ENCODE measurements at places on chromosomes 7 and 10.

GRCh38 chr10:4556527-4556926, 269.5 kb upstream of the AKR1E2 start:
- no peak for DNase-seq

DNA sequence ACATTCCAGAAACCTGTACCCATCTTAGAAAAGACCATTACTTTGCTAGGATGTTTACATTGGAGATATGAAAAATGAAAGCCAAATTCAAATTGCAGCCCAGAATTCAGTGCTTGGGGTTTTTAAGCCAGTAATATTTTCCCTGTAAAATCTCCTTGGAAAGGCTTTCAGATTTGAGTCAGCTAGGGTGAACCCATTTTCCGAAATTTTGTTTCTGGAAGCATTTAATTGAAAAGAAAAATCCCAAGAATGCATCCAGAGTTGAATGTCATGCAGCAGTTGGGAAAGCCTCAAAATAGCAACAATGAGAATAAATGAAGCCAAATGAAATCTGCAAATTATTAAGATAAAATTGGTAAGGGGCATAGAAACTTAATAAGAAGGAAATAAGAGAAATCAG, 106.4 kb downstream of the BMPER start:
- DNase-seq, result no peak

- DNase-seq, result no peak
Observed at GRCh38 chr10:48910548-48910947, 29.1 kb downstream of the LRRC18 start.

DNA sequence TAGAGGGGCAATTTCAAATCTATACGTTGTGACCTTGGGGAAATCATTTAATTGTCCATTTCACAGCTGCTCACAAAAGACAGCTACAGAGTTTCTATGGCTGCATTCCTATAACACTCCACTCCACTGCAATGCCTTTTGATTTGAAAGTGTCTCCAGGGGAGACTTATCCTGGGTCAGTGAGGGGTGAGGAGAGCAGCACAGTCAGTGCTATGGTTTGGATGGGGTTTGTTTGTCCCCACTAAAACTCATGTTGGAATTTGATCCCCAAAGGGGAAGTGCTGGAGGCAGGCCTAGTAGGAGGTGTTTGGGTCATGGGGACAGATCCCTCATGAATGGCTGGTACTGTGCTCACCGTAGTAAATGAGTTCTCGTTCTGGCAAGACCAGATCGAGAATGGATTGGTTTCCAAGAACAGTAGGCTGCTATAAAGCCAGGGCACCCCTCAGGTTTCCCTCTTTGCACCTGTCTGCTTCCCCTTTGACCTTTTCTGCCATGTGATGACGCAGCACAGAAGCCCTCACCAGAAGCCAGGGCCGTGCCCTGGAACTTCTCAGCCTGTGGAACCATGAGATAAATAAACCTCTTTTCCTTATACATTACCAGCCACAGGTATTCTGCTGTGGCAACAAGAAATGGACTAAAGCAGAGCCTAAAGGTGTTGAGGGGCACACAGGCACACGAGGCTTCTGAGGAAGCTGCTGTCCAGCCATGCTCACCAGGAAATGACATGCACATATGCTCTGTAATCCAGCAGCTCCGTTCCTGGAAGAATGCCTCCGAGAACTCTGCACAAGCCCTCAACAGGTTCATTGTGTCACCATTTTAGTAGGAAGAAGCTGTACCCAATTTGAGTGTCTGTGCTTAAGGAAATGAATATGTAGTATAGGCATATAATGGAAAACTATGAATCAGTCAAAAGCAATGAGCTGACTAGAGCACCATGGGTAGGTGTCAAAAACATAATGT, 5.0 kb upstream of the PAPOLB start:
- DNase-seq, result no peak

- DNase-seq, result no peak
Observed at GRCh38 chr10:109780997-109781396, 142.3 kb downstream of the XPNPEP1 start.

- DNase-seq, result no peak
Observed at GRCh38 chr10:102758240-102758932, 14.6 kb downstream of the WBP1L start.

DNA sequence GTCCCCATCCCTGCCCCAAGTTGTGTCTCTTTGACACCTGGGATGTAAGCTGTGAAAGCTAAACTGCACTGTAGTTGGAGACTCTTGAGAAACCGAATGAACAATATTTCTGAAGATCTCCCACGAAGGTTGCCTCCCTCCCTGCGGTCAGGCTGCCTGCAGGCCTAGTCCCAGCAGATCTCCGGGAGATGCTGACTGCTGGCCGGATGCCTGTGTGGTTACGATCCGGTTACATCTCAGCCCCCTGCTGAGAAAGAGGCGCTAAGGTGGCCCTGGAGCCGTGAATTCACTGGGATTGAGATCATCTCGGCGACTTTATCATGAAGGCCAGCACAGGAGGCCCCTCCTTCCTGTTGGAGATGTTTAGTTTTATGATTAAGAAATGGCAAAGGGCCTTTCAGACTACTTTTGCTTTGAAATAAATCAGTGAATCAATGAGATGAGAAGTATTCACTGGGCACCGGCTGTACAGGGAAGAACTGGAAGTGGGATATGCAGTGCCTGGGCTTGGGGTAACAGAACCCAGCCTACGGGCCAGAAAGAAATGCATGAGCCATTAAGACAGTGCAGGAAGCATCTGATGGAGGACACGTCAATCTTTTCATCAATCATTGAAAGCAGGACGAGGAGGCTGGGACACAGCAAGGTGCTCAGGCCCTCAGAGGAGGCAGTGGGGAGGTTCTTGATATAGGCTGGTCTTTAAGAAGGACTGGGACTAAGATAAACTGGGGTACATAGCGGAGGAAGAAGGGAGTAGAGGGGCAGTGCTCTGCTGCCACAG, 177.6 kb downstream of the PRKAG2 start:
- no peak for DNase-seq

DNA sequence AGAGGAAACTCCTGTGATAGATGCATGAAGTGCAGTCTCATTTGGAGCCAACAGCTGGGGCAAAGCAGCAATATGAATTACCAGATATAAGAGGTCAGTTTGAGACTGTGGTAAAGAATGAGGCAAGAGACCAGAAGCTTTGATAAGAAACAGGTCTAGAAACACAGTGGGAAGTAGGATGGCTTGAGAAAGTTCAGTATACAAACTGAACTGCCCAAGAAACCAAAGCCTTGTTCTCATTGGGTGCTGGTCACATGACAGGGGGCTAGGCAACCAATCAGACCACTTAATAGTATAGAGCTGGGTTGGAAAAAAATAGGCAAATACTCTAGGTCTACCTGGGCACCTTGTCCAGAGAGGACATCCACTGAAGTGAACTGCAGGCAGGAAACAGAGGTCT, 46.2 kb upstream of the PLCE1 start:
- no peak for DNase-seq

- DNase-seq, result no peak
Observed at GRCh38 chr10:72276421-72277339, 3.0 kb downstream of the DDIT4 start.

DNA sequence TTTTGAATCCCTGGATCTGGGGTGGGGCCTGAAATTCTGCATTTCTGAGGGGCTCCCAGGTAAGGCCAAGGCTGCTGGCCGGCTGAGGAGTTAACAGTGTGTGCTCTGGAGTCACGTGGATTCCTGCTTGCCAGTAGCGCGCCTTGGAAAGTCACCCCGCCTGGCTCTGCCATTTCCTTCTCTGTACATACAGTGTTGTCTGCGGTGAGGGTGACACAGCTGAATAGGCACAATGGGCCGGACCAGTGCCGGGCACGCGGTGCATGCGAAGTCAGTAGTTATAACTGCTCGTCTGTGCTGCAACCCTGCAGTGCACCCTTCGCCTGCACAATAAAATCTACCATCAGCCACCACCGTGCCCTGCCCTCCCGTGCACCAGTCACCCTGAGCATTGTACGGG, 68.0 kb upstream of the EEPD1 start:
- no peak for DNase-seq

DNA sequence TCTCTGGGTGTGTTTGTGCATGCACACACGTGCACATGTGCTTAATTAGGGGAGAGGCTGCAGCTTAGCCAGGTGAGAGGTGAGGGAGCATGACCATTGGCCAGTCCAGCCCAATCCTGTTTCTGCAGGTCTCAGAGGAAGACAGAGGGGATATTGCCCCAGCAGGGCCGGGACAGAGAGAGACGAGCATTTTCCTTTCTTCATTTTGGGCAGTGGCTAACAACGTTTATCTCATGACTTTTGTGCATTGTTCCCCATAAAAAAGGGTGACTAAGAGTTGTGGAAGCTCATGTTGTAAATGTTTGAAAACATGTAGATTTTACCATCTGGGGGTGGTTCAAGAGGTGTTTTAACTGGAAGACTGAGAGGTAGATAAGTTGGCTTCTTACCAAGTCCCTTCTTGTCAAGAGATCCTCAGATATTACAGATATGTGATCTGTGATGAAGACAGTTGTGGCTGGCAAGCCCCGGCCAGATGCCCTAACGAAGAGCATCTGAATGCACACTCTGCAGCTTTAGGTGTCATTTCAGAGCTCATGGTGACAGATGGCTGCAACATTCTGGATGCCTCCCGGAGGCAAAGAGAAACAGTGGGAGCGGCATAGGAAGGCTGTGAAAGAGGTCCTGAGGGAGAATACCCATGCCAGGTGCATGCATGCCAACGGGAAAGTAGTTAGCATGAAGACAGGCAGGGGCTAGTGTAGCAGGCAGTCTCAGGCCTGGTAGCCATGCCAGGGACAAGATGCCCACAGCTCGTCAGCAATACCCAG, 16.7 kb upstream of the DMBT1 start:
- DNase-seq, result no peak

DNA sequence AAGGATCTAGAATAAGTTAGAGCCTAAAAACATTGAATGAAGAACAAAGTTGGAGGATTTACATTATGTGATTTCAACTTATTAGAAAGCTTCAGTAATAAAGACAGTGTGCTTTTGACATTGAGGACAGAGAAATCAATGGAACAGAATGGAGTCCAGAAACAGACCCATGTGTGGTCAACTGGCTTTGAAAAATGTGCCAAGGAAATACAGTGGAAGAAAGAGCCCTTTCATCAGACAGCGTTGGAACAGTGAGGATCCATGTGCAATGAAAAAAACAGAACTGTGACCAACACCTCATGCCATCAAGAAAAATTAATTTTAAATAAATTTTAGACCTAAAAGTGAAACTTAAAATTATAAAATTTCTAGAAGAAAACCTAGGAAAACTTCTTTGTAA, 50.6 kb upstream of the LRRC18 start:
- DNase-seq, result no peak

DNA sequence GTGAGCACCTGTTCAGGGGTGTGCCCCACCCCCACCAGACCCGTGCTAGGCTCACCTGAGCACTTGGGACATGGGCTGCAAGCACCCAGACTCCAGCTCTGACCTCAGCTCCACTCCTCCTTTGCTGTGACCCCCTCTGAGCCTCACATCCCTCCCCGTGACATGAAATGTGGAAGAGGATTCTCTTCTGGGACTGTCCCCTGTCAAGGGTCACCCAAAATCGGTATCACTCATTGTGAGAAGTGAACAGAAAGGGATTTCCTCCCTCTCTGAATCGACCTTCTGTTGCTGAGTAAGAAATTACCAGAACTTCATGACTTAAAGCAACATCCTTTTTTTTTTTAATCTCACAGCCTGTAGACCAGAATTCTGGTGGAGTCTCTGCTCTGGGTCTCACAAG, 6.2 kb upstream of the CHST15 start:
- no peak for DNase-seq

- DNase-seq, result no peak
Observed at GRCh38 chr10:79159141-79159651, 90.4 kb downstream of the ZMIZ1 start.

DNA sequence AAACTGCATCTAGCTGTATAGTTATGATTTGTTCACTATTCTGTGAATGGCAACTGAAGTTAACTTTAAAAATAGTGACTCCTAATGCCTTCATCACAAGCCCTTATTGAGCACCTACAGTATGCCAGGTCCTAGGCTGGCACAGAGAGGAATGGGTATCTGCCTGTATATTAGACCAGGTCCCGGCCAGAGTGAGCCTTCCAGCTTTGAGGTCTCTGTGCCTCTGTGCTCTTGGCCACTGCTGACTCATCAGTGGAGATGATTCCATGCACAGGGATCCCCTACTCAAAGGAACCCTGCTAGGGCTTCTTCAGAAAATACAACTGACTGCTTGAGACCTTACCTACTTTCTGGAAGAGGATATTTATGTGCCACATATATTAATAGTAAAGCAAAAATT, 118.4 kb downstream of the GFRA1 start:
- DNase-seq, result no peak

- no peak for DNase-seq
Observed at GRCh38 chr10:54622017-54622416, 179.0 kb downstream of the PCDH15 start.

DNA sequence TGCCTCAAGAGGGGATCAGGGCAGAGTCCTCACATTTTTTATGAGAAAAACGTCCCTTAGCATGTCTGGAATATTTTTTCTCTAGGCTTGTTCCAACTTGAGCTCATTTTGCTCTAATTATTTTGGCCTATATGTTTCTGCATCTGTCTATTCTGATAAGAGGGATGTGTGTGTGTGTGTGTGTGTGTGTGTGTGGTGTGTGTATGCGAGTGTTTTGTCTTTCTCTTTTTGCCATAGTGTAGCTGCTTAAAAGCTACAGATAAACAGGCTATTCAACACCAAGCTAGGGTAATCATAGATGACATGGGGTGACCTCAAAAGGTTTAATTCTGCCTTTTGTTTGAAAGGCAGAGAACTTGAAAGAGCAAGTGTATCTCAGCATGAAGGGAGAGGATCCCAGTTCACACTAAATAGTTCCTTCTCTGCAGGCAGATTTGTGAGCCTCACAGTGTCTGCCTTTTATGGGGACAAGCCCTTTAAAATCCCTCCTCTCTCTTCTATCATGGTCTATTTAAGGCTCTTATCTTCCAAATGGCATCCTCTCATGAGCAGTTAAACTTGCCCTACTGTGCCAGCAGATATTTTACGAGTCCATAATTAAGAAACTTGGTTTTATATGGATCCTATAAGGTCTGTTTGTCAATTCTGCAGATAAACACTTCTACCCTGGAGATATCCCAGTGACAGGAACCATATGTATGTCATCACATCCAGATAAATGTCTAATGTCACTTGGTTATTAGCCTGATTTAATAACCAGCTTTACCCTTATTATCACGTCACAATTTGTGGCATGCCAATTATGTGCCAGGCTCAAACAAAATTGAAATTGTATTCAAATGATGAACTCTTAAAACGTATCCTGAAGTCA, 202.9 kb upstream of the MTPN start:
- DNase-seq, result no peak

DNA sequence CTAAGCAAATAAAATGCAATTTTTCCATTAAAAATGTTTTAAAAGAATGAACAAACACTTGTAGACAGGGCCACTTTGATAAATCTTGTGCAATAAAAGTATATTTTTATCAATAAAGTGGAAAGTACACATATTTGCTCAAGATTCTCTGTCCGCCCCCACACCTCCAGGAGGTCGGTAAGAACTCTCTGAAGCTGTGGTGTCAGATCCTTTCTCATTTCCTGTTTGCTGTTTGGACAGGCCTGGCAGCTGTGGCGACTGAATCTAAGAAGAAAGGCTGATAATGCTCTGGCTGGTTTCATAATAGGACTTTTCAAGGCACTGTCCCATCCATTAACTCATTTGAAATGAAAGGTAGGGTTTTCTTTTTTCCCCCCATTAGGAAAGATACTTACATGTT, 15.3 kb upstream of the ASB4 start:
- no peak for DNase-seq
